NCI-H524 (cell line): ENCODE measurements at places on chromosomes 4 and X.

DNA sequence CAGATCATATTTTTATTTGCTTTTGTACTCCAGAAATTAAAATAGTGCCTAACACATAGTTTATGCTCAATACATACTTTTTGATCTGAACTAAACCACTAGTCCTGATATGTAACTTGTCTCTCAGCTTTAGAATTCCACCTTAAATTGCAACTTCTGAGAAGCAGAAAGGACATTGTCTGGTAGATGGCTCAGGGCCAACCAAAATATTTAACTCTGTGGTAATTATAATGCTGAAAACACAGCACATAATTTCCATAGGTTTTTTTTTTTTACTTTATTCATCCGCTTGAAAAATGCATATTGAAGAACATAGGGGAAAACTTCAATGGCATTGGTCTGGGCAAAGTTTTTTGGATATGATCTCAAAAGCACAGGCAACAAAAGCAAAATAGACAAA is 59.3 kb downstream of the AREG start:
- no peak for DNase-seq

- no peak for DNase-seq
Observed at GRCh38 chr4:126071346-126072333, 756.9 kb downstream of the FAT4 start.

DNA sequence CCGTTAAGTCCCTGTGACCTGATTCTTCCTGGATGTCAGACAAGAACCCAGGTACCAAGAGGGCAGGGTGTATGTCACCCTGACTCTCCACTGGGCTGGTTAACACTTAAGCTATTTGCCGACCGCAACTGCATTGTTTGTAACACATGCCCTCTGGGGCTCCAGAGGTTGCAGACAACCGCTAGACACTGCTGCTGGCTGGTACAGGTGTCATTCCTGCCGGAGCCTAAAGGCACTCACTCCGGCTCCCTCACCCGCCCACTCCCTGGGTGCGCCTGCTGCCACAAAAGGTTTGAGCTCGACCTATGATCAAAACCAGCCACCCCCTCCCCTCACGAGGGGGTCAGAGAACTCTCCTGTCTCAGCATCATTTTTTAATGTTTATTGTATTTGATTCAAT is 208.2 kb downstream of the FAT4 start:
- DNase-seq = no peak

- no peak for DNase-seq
Observed at GRCh38 chr4:161704653-161705052, 459.1 kb downstream of the FSTL5 start.

DNA sequence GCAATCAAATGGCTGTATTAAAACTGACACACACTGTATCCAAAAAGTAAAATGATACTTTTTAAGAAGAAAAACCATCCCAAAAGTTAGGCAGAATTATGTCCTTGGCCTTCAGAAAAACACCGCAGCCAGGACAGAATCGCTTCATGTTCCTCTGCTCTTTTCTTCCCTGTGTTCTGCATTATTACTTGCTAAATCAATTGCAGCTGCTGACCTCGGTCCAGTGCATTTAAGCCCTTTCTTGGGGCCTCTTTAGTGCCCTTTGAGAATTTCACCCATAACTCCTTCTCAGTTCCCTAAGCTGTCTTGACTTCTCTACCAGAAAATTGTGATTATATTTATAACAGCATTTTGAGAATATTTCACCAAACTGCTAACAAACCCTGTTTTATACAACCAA is 696.9 kb downstream of the PCDH7 start:
- no peak for DNase-seq

GRCh38 chrX:119036107-119037029 is 36.4 kb upstream of the CT47C1 start:
- DNase-seq = no peak

- no peak for DNase-seq
Observed at GRCh38 chr4:53895137-53895536, 169.3 kb downstream of the CHIC2 start.

DNA sequence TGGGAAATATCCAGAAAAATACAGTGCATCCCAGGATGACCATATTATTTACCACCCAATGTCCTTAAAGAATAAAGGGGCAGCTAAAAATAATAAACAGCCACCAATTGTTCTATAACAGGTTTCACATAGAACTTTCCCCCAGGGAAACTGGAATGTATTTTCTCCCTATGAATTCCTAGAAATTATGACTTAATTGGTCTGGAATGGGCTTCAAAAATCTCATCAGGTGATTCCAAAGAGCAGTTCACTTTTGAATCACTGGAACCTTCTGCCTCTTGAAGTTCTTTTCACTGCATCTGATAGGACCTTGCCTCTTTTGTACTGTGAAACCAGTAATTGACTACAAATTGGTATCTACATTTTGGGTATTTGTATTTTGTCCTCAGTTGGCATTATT is 119.3 kb downstream of the ZNF330 start:
- DNase-seq = no peak

DNA sequence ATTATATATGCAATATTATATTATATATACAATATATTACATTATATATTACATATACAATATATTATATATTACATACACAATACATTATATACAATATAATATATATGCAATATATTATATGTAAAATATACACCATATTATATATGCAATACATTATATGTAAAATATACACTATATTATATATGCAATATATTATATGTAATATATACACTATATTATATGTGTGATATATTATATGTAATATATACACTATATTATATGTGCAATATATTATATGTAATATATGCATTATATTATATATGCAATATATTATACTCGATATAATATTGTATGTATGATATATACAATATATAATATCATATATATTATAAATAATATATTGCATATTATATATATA is 457.4 kb downstream of the SMARCA1 start:
- DNase-seq = no peak

DNA sequence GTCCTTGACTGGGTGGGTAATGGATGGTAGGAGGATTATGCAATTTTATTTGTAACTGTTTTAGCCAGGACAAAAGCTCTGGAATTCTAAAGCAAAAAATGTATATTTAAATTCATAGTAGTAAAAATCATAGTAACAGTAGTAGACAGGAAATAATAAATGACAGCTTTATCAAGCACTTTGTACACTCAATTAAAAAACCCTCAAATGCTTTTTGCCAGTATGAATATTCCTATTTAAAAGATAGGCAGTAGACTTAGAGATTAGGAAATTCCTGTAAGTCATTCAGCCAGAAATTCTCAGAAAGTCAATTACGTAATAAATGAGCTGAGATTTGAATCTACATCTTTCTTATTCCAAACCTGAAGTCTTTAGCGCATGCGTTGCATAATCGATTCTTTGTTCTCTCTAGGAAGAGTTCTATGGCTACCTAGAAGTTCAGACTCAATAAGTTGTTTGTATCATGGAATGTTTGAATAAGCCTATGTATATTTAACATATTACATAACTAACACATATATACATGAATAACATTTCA is 2.5 kb downstream of the AADAT start:
- no peak for DNase-seq

DNA sequence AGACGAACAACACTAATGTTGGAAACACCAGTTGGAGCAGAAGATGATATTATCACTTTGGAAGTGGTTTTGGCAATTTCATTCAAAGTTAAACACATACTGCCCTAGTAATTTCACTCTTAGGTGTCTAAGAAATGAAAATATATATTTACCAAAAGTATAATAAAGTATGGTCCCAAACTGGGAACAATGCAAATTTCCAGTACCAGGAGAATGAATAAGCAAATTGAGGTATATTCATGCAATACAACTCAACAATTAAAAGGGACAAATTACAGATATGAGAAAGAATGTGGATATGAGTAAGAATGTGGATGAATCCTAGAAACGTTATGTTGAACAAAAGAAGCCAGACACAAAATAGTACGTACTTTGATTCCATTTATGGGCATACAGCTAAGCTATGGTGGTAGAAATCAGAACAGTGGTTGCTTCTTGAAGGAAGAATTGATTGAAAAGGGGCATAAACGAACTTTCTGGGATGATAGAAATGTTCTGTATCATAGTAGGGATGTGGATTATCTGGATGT is 10.0 kb downstream of the ELMOD2 start:
- no peak for DNase-seq

GRCh38 chr4:6566391-6567190 is 8.4 kb upstream of the MAN2B2 start:
- no peak for DNase-seq

DNA sequence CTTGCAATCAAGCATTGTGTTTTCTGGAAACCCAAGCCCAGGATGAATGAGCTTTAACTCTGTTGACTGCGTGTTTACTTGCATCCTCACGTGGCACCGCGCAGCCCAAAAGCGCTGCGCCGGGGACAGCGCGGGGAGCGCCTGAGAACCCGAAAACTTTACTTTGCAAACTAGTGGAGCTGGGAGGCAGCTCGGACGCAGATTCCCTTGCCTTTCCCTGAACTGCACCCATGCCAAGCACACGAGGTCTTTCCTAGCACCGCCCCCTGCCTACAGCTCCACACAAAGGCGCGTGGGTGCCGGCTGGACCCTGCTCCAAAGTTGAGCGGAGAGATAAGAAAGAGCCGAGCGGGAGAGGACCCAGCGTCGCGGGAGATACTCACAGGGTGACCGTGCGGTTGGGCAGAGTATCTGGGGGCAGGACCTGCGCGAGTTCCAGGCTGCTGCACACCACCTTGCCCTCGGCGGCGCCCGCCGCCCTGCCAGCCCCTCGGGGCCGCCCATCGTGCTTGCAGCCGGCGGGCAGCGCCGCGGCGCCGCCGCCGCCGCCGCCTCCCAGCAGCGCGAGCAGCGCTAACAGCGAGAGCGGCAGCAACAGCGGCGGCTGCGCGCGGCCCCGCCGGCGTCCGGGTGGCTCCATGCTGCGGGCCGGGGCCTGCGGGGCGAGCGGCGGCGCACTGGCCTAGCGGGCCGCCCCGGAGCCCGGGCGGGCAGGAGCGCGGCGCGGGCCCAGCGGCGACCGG is 550 bp downstream of the ADGRA3 start:
- DNase-seq = peak; percentile 72

GRCh38 chr4:40848251-40848650 is 98.5 kb downstream of the NSUN7 start:
- no peak for DNase-seq

- no peak for DNase-seq
Observed at GRCh38 chrX:132393085-132393484, 95.8 kb downstream of the MBNL3 start.

- DNase-seq = no peak
Observed at GRCh38 chr4:36551697-36552214, 270.3 kb downstream of the DTHD1 start.

- DNase-seq = peak; percentile 93
Observed at GRCh38 chr4:8188743-8189550, 10.1 kb upstream of the SH3TC1 start.

DNA sequence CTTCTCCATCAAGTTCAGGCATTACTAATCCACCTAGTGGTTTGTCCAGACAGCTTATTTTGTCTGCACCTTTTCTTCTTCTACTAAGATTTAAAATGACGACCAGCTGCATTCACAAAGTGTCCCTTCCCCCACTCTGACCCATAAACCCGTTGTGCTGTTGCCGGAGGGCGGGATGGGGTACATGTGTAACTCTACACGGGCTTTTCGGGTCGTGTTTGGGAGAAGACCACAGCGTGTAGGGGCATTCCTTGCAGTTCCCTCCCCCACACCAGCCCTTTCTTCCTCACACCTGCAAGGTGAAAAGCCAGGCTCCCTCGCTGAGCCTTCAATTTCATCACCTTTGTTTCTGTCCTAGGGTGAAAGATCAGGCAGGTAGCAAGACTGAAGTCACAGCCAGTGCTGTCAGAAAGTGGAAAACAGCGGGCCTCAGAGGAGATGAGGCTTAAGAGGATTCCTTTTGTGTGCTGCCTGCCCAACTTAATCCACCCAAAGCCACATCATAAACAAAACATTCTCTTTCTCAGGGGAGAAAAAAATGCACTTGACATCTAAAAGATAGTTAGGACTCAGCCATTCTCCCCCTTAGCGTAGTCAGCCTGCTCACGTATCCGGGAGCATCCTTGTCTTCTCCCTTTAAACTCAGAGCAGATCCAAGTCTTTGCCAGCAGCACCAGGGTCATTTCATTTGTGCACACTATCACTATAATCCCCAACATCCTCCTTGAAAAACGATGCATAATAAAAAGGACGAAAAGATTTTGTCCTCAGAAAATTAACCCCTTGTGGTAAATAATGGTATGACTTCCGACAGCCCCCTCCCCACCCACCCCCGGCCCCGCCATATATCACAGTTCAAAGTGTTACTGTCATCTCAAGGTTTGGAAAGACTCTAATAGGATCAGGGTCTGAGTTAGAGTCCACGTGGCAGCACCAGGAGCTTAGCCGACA is 599.0 kb downstream of the RAB28 start:
- DNase-seq = no peak

GRCh38 chrX:13028871-13029636 is 15.4 kb downstream of the FAM9C start:
- DNase-seq = no peak

DNA sequence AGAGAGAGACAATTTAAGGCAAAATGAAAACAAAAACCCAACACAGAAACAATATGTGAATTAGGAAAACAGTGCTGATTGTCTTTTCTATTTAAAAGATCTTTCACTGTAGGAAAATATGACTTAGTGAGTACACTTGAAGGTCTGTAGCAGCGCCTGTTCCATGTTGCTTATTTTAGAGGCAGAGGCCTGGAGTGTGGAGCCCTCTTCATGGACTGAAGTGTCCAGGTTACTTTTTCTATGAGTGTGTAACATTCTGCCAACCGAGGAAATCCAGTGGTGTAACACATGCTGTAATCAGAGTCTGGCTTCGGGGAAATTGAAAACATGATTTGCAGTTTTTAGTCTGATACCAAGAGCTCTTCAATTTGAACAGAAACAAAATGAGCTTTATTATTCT is 64.0 kb upstream of the GPRIN3 start:
- DNase-seq = no peak

DNA sequence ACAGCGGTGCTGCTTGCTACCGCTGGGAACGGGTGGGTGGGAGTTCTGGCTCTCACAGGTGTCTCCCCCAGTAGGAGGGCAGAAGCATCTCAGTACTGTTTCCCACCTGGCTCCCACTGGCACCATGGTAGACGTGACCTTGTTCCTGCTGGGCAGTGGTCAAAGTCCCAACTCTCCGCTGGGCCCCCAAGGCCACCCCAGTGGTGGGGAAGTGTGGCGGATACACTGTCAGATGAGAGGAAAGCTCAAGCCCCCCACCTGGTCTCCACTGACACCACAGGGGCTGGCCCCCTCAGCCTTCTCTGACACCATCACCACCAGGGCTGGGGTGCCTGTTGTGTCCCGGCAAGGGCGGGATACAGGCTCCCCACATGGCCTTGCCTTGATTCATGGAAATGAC is 24.6 kb downstream of the LETM1 start:
- no peak for DNase-seq

- DNase-seq = no peak
Observed at GRCh38 chrX:96430756-96431455, 253.7 kb upstream of the DIAPH2 start.
